Astrocyte of the spinal cord (primary cell): ENCODE measurements at places on chromosomes 12 and 14.

DNA sequence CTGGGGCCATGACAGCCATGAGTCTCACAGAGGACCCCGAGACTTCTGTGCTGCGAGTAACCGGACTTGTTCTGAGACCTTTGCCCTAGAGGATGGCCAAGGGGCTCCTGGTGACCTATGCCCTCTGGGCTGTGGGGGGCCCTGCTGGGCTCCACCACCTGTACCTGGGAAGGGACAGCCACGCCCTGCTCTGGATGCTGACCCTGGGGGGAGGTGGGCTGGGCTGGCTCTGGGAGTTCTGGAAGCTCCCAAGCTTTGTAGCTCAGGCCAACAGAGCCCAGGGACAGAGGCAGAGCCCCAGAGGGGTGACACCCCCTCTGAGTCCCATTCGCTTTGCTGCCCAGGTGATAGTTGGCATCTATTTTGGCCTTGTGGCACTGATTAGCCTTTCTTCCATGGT, 2.1 kb downstream of the DNAJC22 start:
- no peak for DNase-seq

- no peak for DNase-seq
Measured at GRCh38 chr14:67436006-67436866, 24.3 kb upstream of the PLEK2 start.

DNA sequence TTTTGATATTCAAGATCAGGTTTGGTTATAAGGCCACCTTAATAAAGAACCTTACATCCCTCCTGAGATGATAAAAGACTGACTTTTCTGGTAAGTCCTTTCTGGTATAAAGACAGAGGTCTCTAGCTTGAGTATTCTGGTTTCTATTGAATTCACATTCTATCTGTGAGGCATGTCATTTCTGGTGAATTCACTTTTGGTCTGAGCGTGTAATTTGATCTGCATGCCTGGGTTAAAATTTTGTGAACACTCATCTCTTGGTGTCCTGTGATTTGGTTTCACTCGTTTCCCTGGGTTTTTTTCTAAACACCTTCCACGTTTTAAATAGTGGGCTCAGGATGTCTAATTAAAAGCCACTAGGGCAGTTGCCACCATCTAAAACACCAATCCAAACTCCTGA, 12.2 kb downstream of the EIF5 start:
- no peak for DNase-seq

GRCh38 chr12:108110844-108111243, 18.2 kb upstream of the WSCD2 start:
- DNase-seq = no peak

DNA sequence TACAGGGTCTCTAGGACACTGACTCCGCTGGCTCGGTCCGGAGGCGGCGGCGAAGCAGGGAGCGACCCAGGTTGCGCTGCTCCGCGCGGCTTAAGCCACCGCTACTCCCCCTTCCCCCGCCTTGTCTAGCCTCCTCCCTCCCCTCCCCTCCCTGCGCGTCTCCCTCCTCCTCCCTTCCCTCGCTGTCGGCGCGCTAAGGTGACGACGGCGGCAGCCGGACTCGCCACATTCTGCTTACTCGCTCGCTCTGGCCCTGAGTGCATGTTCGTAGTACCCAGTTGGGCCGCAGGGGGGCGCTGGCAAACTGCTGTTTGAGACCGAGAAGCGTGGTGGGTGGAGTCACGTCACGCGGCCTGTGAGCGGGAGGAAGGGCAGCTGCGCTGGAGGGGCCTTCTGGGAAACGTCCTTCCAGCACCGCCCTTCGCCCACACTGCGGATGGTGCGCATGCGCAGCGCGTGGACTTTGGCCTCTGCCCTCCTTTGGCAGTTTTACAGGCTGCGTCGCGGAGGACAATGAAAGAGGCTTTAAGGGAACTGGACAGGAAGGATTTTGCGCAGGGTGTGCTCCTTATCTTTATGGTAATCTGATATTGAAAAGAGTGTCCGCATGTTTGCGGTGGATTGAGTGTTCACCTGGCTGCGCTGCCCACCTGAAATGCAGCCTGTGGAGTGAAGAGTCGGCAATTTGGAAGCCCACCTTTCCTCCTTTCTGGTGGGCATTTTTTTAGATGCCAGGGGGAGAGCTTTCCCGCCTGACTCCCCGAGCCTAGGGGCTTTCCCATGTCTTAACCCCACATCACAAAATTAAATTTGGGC, at the start of gene SCAF11:
Gene SCAF11, minus strand, starts transcription at position 107 of the 816 bp plus-strand sequence. CDS start 26,407 bp downstream, outside the sequence.
- peak; percentile 100 for DNase-seq

DNA sequence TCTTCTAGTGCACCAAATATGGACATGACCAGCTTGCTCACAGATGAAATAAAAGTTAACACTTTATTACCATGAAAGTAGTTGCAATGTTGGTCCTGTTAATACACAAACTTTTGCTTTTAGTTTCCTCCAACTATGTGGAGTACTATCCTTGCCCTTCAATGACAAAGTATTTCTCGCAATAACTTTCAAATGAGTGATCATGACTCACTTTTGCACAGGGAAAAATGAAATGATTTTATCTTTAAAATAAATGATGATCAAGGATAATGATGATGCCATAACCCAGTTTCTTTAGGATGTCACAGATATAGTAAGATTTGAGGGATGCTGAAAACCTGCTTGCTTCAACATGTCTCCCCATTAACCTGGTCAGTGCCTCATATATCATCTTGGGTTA, 254.0 kb upstream of the KITLG start:
- DNase-seq = no peak

GRCh38 chr12:119468296-119468695, 125.3 kb upstream of the TMEM233 start:
- no peak for DNase-seq

- DNase-seq = no peak
Measured at GRCh38 chr14:81200054-81200453, 20.7 kb downstream of the GTF2A1 start.

DNA sequence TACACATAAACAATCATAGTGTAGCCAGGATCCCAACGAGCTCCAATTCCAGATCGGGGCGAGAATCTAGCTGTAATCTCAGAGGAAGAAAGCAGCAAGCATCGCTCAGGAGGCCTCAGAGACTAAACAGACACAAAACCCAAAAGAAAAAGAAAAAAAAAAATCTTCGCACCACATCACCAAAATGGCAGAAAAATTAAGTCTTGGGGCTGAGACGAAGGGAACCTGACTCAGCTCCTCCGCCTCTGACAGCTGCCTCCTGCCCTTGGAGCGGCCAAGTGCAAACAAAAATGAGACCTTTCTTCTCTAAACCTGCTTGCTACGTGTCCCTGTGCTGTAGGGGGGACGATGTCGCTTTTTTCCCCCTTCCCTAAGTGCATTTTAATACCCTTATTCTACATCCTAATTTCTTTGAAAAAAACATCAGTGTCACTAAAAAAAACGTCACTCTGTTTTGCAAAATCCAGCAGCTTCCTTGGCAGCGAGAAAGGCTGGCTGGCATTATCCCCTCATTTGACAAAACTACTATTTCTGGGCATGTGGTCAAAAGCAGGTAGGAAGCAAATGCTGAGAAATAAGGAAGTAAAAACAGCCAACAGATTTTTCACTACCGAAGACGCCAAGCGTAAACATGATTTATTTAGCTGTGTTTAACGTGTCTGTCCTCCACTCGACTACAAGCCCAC, 30.5 kb downstream of the BCL11B start:
- no peak for DNase-seq

DNA sequence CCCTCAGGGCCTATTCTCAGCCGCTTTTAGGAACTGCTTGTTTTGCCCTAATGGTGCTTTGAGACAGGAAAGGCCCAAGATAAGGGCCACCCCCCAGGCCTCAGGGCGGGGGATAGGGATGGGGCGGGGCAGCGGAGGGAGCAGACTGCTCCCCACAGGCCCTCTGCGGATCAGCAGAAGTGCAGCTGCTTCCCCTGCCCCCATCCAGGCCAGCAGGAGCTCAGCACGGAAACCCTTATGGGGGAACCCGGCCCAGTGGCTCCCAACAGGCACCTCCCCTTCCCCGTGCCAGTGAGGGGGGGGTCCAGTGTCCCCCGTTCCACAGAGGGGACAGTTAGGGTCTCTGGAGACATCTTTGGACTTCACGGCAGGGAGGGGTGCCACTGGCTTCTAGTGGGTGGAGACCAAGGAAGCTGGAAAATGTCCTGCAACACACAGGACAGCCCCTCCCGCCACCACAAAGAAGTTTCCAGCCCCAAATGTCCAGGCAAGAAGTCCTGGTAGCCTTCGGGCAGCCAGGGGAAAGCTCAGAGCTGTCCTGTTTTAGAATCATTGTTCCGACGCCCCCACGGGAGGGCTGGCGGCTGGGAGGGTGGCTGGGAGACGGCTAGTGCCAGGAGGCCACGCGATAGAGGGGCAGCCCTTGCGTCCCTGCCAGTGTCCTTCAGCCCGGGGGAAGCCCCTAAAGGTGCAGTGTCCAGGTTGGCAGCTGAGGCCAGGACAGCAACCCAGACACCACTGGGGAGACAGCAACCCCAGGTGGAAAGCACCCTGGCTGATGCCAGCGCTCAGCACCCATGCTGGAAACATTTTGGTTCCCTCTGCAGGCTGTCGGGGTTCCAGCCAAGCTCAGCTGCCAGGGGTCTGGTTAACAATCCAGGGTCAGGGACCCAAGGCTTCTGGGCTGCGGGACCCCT, 10.4 kb upstream of the GPR132 start:
- DNase-seq = no peak

GRCh38 chr14:100691395-100692056, 35.2 kb upstream of the DLK1 start:
- no peak for DNase-seq

GRCh38 chr12:40515041-40515816, 177.0 kb upstream of the CNTN1 start:
- DNase-seq = peak; percentile 18

GRCh38 chr12:49975318-49975761, 2.6 kb downstream of the AQP6 start:
- DNase-seq = no peak

- no peak for DNase-seq
Measured at GRCh38 chr14:66790101-66790500, 282.2 kb downstream of the GPHN start.

- no peak for DNase-seq
Measured at GRCh38 chr14:23566778-23567185, 809 bp downstream of the AP1G2 start.

DNA sequence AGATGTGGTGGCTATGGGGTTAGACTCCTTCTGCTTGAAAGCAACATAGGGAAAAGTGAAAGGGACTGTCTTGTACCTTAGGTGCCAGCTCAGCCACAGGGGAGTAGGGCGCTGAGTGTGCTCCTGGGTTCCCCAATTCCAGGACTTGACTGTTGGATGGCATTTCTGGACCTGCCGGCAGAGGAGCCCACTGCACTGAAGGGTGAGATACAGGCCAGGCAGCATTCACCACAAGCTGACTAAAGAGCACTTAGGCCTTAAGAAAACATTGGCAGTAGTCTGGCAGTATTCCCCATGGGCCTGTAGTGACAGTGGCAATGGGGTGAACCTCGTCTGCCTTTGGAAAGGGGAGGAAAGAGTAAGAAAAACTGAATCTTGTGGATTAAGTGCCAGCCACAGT, 67.1 kb upstream of the TMTC2 start:
- DNase-seq = no peak

- no peak for DNase-seq
Measured at GRCh38 chr12:23217158-23217557, 592.2 kb downstream of the ETNK1 start.

DNA sequence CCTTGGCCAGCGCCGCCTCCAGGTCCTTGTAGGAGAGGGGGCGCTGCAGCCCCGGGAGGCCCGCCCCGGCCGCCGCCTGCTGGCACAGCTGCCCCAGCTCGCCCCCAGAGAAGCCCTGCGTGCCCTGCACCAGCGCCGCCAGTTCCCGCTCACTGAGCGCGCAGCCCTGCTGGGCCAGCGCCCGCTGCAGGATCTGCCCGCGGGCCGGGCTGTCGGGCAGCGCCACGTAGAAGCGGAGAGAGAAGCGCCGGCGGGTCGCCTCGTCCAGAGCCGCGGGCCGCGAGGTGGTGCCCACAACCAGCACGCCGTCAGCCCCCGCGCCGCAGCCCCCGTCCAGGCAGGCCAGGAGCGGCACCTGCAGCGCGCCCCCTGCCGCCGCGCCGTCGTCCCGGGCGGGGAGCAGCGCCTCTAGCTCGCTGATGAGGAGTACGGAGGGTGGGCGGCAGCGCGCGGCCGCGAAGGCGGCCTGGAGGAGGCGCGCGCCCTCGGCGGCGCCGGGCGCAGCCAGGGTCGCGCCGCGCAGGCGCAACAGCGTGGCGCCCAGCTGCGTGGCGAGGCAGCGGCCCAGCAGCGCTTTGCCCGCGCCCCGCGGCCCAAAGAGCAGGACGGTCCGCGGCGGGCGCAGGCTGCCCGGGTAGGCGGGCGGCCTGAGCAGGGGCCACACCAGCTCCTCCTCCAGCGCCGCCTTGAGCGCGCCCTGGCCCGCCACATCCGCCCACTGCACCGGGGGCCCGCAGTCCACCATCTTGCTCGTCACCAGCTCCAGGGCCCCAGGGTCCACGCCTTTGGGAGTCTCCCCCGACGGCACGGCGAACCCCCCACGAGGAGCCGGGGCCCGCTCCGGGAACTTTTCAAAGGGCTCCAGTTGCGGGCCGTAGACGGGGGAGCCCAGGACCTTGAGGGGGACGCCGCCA, 27.7 kb downstream of the FIGNL2 start:
- DNase-seq = peak; percentile 38

GRCh38 chr12:53686436-53686835, 10.6 kb upstream of the ATP5MC2 start:
- no peak for DNase-seq

DNA sequence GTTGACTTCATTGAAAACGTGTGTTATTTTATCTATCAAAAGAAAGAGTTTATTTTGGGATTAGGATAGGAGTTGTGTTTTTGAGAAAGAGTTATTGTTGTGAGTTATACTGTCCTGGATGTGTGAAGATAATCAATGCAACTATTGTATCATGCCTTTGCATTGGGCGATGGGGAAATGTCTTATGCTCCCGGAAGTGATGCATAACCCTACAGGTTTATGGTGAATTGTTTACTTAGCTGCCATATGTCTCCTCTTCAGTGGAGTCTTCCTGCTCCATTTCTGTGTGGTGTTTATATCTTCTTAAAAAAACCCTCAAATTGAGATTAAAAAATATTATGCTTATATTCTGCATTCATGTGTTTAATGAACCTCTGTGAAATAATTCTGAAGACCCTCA, 6.5 kb downstream of the PDE3A start:
- DNase-seq = no peak

GRCh38 chr14:76499399-76499798, 123.5 kb downstream of the ESRRB start:
- DNase-seq = no peak

DNA sequence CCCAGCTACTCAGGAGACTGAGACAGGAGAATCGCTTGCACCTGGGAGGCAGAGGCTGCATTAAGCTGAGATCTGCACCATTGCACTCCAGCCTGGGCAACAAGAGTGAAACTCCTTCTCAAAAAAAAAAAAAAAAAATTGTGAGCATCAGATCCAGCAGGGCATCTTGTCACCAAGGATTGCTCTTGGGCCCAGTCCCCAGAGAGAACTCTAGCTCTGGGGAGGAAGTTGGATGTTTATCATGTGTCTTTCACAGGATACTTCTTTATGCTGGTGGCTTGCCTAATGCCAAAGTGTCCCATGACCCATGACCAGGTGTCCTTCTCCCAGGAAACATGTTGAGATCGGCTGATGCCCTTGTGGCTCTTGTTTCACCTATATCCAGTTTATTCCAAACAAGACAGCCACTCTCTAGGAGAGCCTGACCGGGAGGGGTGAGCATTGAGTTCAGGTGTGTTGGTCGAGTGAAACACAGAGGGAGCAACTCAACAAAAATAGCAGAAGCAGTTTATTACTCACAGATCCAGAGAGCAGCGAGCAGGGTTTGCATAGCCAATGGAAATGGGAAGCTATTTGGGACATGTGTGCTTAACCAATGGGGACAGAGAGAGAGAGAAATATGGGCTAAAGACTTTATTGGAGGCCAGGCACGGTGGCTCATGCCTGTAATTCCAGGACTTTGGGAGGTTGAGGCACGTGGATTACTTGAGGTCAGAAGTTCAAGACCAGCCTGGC, 6.6 kb upstream of the TCHP start:
- no peak for DNase-seq

GRCh38 chr14:33643426-33644181, 307.3 kb downstream of the EGLN3 start:
- DNase-seq = no peak
